ENCODE measurements at places on chromosomes 12 and 14. TPM values are rescaled to one million over a fixed set of nuclear protein-coding genes. Genes with fewer than 3 reads are reported as not detected.

DNA sequence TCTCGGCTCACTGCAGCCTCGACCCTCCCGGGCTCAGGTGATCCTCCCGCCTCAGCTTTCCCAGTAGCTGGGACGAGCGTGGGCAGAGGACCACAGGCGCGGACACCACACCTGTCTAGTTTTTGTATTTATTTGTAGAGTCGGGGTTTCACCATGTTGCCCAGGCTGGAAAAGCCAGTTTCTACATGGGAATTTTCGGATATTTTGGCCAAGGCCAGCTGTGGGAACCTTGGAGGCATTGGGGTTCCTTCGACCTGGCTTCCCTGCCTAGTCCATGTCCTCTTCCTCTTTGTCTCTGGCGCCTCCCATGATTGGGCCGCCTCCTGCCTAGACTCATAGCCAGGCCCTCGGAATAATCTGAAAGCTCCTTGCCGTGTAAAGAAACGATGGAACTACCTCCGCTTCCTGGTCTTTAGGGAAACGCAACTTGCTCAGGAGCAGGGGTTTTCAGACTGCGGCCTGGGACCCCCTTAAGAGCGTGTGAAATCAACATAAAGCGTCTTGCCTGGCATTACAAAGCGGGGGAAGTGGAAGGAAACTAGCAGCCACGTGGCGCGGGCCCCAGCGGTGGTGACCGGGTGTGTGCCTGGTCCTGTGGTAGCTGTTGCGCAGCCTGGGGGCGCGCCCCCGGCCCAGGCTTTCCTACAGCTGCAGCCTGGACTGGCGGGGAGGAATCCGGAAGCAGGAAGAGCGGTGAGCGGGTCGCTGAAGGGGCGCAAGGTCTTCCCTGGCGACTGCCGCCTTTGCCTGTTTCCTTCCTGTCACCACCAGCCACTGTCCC lies 1.4 kb upstream of the HSP90AA1 start:
- peaks cover 37% of the 10 kb centered on the region for H3K4me1 ChIP-seq
- H3K4me3 ChIP-seq = no peak overlapping the region
- H3K36me3 ChIP-seq = peaks cover 18% of the 10 kb centered on the region

ASIC1 gene
- total RNA-seq = 0.24 TPM

- no peaks in the 10 kb centered on the region for H3K36me3 ChIP-seq
- H3K4me1 ChIP-seq = no peaks in the 10 kb centered on the region
- H3K27ac ChIP-seq = no peak overlapping the region
- H3K27me3 ChIP-seq = no peaks in the 10 kb centered on the region
- H3K4me3 ChIP-seq = no peak overlapping the region
Observed at GRCh38 chr14:76320486-76320885, 55.5 kb upstream of the ESRRB start.

GRCh38 chr14:50139192-50139591 lies 22.8 kb upstream of the VCPKMT start:
- no peak overlapping the region for H3K4me3 ChIP-seq
- H3K4me1 ChIP-seq = no peaks in the 10 kb centered on the region
- no peaks in the 10 kb centered on the region for H3K27me3 ChIP-seq
- no peaks in the 10 kb centered on the region for H3K36me3 ChIP-seq
- no peak overlapping the region for H3K27ac ChIP-seq

DNA sequence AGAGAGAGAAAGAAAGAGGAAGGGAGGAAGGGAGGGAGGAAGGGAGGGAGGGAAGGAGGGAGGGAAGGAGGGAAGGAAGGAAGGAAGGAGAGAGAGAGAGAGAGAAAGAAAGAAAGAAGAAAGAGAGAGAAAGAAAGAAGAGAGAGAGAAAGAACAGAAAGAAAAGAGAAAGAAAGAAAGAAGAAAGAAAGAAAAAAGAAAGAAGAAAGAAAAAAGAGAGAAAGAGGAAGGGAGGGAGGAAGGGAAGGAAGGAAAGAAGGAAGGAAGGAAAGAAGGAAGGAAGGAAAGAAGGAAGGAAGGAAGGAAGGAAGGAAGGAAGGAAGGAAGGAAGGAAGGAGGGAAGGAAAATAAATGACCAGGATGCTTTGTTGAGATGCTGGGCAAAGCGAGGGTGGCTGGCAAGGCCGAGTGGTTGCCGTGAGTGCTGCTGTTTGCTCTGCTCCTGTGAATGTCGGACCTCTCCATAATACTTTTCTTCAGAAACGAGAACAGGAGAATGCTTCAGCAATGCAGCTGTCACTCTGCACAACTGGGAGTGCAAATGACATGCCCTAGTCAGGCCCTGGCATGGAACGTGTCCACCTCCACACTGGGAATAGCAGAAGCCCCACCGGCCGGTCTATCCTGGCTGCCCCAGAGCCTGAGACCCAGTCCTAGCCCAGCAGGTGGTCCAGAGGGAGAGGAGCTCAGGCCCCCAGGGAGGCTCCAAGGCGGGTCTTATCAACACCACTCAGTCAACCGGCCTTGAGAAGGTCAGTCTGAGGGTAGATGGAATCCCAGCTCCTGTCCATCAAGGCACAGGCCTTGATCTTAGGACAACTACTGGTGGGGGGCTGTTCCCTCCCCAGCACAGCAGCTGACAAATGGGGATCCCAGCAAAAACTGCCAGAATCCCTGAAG lies 25.1 kb upstream of the EIF5 start:
- no peak overlapping the region for H3K27ac ChIP-seq
- DNase-seq = no peak
- H3K27me3 ChIP-seq = peaks cover 3% of the 10 kb centered on the region
- no peak overlapping the region for H3K4me3 ChIP-seq
- H3K36me3 ChIP-seq = no peaks in the 10 kb centered on the region

SYNDIG1L gene
- total RNA-seq = not detected

DNA sequence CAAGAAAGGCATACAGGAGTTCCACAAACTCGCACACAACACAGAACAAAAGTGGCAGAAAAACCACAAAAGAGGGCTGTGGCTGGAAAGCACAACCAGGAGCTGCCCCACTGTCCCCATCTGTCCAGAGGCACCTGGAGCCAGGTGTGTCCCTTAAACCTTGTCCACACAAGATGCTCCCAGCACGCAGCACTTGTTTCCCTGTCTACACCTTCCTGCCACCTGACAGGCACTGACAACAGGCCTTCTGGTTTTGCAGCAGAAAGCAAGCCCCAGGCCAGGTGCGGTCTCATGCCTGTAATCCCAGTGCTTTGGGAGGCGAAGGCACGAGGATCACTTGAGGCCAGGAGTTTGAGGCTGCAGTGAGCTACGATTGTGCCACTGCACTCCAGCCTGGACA lies 3.6 kb downstream of the BTBD6 start:
- H3K4me1 ChIP-seq = no peaks in the 10 kb centered on the region
- H3K36me3 ChIP-seq = peaks cover 10% of the 10 kb centered on the region
- no peak overlapping the region for H3K27ac ChIP-seq

PTCSC3 gene
- total RNA-seq = not detected

GRCh38 chr14:71533800-71534199 lies 398.4 kb upstream of the RGS6 start:
- H3K27ac ChIP-seq = no peak overlapping the region
- H3K4me1 ChIP-seq = no peaks in the 10 kb centered on the region
- DNase-seq = no peak
- no peaks in the 10 kb centered on the region for H3K27me3 ChIP-seq
- H3K36me3 ChIP-seq = 0 out of 3 replicates have a peak, but pooled peaks cover 2% of the 10 kb centered on the region

DNA sequence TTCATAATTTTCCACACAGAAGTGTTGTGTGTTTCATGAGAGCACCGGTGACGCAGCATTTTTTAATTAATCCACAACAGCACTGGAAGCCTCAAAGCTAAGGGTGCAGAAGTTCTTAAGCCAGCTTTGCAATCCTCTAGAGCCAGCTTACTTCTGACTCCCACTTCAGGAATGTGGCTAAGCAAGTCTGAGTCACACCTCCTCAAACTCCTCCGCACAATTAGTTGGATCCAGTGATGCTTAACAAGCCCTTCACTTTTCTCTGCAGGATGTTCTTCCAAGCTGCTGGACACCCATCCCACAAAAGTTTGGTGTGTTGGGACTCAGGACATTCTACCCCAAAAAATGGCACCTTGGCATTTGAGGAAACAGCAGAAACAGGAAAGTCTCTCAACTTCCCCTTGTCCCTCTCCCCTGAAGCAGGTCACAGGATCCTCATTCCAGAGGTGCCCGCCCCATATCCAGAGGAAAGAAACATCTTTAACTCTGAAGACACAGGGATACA lies 210.0 kb downstream of the PPM1H start:
- H3K4me1 ChIP-seq = no peaks in the 10 kb centered on the region
- peaks cover 12% of the 10 kb centered on the region for H3K36me3 ChIP-seq
- H3K27me3 ChIP-seq = no peaks in the 10 kb centered on the region
- DNase-seq = peak; percentile 6
- H3K27ac ChIP-seq = no peak overlapping the region

- no peaks in the 10 kb centered on the region for H3K27me3 ChIP-seq
- no peaks in the 10 kb centered on the region for H3K4me1 ChIP-seq
- no peak overlapping the region for H3K27ac ChIP-seq
- no peak overlapping the region for H3K4me3 ChIP-seq
Observed at GRCh38 chr12:91582811-91583210, 400.2 kb upstream of the DCN start.

DNA sequence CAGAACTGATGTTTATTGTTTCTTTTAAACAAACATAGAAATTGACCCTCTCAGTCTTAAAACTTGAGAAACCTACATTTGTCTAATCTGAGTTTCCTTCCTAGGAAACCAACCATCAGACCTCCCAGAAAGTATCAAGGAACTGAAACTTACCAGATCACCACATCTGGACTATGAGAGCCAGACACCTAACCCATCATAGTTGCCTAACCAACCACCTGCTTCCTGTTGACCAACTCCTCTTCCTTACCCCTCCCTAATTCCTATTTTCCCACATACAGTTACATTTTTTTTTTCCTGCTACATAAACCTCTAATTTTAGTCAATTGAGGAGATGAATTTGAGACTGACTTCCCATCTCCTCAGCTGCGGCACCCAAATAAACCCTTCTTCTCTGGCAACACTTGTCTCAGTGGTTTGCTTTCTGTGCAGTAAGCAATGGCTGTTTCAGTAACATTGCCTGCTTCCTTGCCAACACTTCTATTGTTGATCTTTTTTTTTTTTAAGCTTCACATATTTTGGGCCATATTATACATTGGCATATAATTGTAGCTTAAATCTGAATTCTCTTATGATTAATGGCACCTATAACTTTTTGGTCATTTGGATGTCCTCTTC lies 34.3 kb downstream of the KLRD1 start:
- no peaks in the 10 kb centered on the region for H3K27me3 ChIP-seq
- no peaks in the 10 kb centered on the region for H3K4me1 ChIP-seq
- H3K27ac ChIP-seq = no peak overlapping the region
- no peaks in the 10 kb centered on the region for H3K36me3 ChIP-seq

- peaks cover 67% of the 10 kb centered on the region for H3K4me1 ChIP-seq
- peaks cover 2% of the 10 kb centered on the region for H3K27me3 ChIP-seq
- peak overlapping the region; percentile 53 for H3K4me3 ChIP-seq
- peak overlapping the region; percentile 83 for H3K27ac ChIP-seq
Observed at GRCh38 chr14:105480807-105481801, 5.6 kb upstream of the CRIP1 start.

GLIPR1L1 gene
- not detected for total RNA-seq

GRCh38 chr12:25276199-25276937 lies 25.6 kb upstream of the KRAS start:
- no peaks in the 10 kb centered on the region for H3K36me3 ChIP-seq
- peaks cover 12% of the 10 kb centered on the region for H3K4me1 ChIP-seq
- peak; percentile 63 for DNase-seq
- H3K4me3 ChIP-seq = peak overlapping the region; percentile 7
- peak overlapping the region; percentile 25 for H3K27ac ChIP-seq

DNA sequence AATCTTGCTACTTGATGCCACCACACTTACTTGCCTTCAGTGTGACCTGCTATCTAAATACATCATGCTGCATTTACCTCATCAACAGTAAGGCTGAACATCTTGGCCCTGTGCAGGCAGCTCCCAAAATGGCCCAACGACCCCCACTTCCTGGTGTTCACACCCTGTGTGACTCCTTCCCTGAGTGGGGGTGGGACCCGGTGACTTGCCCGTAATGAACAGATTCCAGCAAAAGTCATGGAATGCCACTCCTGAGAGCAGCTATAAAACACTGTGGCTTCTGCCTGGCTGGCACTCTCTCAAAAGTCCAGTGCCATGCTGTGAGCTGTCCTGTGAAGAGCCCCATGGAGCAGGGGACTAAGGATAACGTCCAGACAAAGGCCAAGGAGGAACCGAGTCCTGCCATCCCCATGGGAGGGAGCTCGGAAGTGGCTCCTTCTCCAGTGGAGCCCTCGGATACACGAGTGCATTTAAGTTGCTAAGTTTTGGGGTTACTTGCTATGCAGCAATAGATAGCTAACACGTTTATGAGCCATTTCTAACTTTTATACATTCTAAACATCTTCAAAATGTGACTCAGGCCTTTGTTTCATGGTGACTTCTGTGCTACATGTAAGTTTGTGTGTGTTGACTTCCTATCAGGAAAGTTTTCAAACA lies 33.0 kb downstream of the P2RX2 start:
- no peak overlapping the region for H3K4me3 ChIP-seq
- DNase-seq = no peak
- no peaks in the 10 kb centered on the region for H3K4me1 ChIP-seq
- H3K27ac ChIP-seq = no peak overlapping the region
- H3K36me3 ChIP-seq = peaks cover 17% of the 10 kb centered on the region

DNA sequence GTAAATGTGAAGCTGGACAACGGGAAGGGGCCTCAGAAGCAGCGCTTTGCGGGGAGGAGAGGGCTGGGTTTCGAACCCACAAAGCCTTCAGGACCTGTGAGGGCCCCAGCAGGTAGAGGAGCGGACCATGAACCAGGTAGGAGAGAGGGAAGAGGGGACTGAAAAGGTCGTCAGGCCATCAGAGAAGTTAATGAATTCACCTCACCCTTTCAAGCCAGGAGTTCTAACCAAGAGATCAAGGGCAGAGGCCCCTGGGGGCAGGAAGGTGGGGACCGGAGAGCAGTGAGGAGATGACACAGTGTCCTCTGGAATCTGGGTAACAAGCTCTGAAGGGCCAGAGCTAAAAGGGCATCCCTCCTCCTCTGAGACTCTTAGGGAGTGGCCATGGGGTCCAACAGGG lies 19.4 kb downstream of the SERPINA1 start:
- H3K27ac ChIP-seq = peak overlapping the region; percentile 68
- peaks cover 100% of the 10 kb centered on the region for H3K4me1 ChIP-seq
- no peaks in the 10 kb centered on the region for H3K36me3 ChIP-seq
- no peaks in the 10 kb centered on the region for H3K27me3 ChIP-seq
- H3K4me3 ChIP-seq = no peak overlapping the region

NPFF gene
- total RNA-seq = 0.51 TPM

DNA sequence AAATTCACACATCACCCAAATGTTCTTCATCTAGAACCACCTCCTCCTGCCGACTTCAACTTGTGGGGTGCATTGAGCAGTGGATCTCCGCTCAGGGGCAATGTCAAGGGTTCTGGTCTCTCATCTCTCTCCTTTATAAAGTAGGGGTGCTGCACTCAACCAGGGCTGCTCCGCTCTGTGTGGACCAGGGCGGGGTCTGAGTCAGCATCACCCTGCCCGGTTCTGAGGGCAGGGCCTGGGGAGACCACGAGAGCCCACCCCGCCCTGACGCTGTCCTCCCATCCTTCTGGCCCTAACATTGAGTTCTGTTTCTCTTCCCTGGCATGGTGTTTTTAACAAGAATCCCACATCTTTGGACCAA lies 311.6 kb upstream of the DIO3 start:
- H3K4me3 ChIP-seq = no peak overlapping the region
- H3K27me3 ChIP-seq = peaks cover 66% of the 10 kb centered on the region
- peaks cover 12% of the 10 kb centered on the region for H3K4me1 ChIP-seq

GRCh38 chr12:102876883-102877282 lies 40.2 kb downstream of the PAH start:
- no peak for DNase-seq
- H3K27me3 ChIP-seq = no peaks in the 10 kb centered on the region
- H3K4me1 ChIP-seq = no peaks in the 10 kb centered on the region
- H3K4me3 ChIP-seq = no peak overlapping the region
- H3K36me3 ChIP-seq = peaks cover 84% of the 10 kb centered on the region

SPRYD3 gene
- 9.0 TPM for total RNA-seq
